PC-9 (cell line): ENCODE measurements at places on chromosomes 16 and 17. TPM values are rescaled to one million over a fixed set of nuclear protein-coding genes. Genes with fewer than 3 reads are reported as not detected.

The CCL1 gene
- total RNA-seq = not detected in 2 replicates

The CES4A gene
- 2.5 and 3.1 TPM in 2 replicates for total RNA-seq

The SPN gene
- 0.15 and 0.17 TPM in 2 replicates for total RNA-seq

The TUBB3 gene
- 79.6 and 105 TPM in 2 replicates for total RNA-seq

DNA sequence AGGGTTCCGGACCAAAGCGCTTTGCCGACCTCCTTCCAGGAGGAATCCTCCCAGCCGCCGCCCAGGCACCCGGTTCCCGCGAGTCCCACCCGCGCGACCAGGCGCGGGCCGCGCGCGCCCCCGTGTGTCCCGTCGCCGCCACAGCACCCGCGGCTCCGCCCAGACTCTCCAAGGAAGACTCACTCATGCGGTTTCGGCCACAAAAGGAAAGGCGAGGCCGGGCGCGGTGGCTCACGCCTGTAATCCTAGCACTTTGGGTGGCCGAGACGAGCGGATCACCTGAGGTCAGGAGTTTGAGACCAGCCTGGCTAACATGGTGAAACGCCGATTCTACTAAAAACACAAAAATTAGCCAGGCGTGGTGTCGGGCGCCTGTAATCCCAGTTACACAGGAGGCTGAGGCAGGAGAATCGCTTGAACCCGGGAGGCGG, 3.5 kb upstream of the PKMYT1 start:
- DNase-seq = peak; percentile 91

- DNase-seq = no peak
Measured at GRCh38 chr16:12132290-12132689, 155.8 kb downstream of the SNX29 start.

GRCh38 chr17:82216301-82217119, 3.9 kb upstream of the CCDC57 start:
- peak; percentile 86 for DNase-seq

DNA sequence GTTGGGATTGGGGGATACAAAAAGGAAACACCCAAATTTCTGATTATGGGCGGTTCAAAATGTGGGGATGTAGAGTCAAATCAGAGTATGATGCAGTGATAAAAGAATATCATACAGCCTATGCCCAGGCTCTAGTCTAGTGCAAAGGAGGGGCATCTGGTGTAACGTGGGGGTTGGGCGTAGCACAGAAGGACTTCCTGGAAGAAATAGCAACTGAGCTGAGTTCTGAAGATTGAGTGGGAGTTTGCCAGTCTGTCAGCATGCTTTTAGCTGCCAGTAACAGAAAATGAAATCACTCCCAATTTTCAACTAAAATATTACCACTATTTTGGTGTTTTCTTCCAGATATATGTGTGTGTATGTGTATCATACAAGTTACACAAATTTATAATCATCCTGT, 196.9 kb downstream of the SPECC1 start:
- DNase-seq = no peak

DNA sequence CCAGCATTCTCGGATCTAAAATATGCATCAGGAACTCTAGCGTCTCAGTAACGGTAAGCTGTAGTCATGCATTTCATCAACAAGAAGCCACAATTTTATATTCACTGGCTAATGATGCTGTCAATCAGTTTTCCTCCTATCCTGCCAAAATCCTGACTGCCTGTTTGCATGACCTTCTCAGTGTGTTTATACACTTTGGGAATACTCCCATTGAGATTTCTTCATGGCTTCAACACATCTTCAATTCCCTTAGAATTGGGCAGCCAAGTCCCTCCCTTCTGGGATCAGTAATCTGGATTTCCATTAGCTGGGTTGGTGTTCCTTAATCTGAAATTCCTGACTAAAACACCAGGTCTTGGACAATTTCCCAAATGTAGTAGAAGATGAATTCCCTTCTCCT, 348.9 kb upstream of the DYNLRB2 start:
- no peak for DNase-seq

DNA sequence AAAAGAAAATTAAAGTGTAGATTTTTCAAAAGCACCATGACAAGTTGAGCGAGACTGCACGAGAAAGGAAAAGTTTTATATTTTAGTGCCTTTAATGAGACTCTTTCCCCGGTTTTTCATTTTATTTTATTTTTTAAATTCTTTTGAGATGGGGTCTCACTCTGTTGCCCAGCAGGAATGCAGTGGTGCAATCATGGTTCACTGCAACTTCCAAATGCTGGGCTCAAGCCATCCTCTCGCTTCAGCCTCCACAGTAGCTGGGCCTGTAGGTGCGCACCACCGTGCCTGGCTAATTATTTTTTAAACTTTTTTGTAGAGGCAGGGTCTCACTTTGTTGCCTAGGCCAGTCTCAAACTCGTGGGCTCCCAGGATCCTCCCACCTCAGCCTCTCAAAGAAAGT, 5.7 kb upstream of the ATP2A3 start:
- DNase-seq = no peak

DNA sequence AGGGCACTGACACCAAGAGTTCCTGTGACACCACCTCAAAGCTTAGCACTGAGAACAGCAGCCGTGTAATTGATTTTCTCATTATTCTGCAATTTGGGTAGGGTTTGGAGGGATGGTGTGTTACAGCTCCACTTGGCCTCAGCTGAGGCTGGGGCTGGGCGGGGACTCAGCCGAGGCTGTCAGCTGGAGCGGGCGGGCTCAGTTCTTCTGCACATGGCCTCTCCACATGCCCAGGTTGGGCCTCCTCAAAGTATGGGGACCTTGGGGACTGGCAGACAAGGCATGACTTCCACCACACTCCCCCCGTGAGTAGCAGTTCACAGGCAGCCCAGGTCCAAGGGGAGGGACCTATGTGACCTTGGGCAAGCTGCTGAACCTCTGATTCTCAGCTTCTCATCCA, 171.5 kb downstream of the IRF8 start:
- no peak for DNase-seq

GRCh38 chr17:9509236-9509816, 66.3 kb downstream of the STX8 start:
- no peak for DNase-seq

DNA sequence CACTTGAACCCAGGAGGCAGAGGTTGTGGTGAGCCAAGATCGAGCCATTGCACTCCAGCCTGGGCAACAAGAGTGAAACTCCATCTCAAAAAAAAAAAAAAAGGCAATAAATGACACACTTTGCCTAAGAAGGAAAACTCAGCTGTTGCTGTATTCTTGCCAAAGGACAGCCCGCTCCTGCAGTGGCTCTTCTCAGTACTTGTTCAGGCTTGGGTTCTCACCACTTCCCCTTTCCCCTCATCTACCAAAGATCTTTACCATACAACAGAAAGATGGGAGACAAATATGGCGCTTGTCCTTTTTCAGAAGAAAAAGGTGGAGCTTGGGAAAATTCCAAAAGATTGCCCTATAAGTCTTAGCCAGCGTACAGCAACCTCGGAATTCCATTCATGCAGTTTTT, 58.5 kb downstream of the MYH13 start:
- DNase-seq = no peak

DNA sequence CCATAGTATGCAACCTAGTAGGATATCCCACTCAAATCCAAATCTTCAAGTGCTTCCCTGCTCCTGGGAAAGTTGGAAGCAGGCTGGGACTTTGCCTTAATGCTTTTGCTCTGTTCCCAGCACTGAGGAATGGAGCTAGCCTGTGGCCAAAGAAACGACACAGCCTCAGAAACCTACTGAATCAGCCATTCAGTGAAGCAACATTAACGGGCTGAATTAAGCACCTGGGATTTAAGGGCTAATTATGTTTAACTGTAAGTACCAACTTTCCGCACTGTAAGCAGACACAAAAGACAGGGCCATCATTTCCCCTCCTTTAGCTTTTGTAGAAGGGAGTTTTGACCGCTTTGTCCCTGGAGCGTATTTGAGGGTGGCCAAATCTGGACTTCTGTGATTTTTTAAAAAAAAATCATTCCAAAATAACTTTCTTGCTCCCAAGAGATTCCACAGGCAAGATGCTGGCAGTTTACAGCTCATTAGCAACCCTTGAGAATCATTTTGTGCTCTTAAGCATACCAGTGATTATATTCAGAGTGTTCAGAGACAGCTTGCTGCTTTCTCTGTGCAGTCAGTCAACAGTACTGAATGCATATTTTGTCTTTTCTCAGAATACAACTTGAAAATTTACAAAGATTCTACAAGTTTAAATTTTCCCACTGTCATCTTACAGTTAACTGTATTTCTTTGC, 17.6 kb upstream of the NOL11 start:
- no peak for DNase-seq
